NCI-H187 (cell line): ENCODE measurements at places on chromosomes 1 and 21.

GRCh38 chr1:190226006-190226405 lies 251.7 kb downstream of the BRINP3 start:
- no peak for DNase-seq

- DNase-seq: no peak
These were observed 93.7 kb downstream of the TNNI3K start for GRCh38 chr1:74328851-74329250.

GRCh38 chr1:87367549-87367948 lies 38.9 kb downstream of the LMO4 start:
- no peak for DNase-seq

GRCh38 chr1:43841321-43842174 lies 92.1 kb upstream of the ARTN start:
- no peak for DNase-seq

DNA sequence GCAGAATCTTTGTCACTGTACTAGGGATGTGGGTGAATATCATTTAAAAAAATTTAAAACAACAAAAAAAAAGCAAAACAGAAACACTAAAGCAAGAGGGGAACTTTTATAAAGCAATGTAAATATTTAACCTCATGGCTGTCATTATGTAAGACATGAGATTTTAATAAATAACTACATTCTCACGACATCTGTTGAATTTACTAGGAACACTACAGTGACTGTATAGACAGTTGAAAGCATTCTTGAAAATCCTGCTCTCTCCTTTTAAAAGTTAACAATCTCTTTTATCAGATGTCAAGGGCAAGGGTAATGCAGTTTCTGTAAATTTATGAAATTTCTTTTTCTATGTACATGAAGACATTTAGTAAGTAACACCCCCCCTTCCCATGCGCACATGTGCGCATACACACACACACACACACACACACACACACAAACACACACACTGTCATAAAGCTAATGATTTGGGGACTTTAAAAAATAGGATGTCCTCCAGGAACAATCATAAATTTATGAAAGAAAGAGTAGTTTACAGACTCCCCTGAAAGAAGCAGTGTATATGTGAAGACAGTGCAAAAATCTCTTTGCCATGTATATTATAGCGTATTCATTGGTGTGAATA lies 51.7 kb downstream of the PROX1 start:
- DNase-seq: no peak

- no peak for DNase-seq
These were observed 65.9 kb upstream of the ATP5PO start for GRCh38 chr21:33981391-33982101.

DNA sequence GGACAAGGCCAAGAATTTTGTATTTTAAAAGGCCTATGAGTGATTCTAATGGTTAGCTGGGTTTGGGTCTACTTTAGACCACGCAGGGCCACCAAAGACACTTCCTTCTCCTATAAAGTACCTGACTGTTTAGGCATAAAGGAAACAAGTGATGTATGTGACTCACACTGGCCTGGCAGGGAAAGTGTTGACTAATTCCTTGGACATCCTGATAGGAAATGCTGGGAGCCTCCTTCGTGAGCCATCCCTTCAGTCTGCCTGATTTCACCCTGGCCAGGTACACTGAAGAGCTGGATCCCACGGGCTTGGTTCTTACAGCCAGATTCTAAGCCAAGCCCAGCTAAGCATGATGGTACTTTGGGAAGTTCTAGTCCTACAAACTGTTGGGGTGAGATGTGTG lies 100.5 kb upstream of the HMGB4 start:
- DNase-seq: no peak

- DNase-seq: no peak
These were observed 97.7 kb downstream of the IGSF21 start for GRCh38 chr1:18205319-18205718.

DNA sequence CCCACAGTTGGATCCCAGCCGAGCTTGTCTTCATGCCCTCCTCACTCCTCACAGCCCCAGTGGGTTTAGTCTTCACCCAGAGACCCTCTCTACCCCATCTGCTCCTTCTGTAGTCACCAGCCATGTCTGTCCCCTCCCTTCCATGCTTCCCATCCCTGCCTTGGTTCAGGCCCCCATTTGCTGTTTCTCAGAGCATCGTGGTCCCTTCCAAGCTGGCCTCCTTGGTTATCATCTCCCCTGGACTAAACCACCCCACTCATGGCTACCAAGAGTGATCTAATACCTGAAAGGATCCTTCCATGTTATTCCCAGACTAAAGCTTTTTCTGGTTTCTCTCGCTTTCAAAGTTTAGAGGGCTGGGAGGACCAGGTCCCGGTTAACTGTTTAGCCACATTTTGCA lies 8.3 kb downstream of the CNIH3 start:
- no peak for DNase-seq

- no peak for DNase-seq
These were observed 86.4 kb upstream of the SSX2IP start for GRCh38 chr1:84776639-84777038.

- DNase-seq: no peak
These were observed at the start of gene KIAA0040 for GRCh38 chr1:175192630-175193526. Gene KIAA0040, minus strand, starts transcription at chr1:175192776. Its CDS starts 31,763 bp downstream, at chr1:175161013.

- DNase-seq: no peak
These were observed 25.7 kb downstream of the WNT4 start for GRCh38 chr1:22117238-22117637.

DNA sequence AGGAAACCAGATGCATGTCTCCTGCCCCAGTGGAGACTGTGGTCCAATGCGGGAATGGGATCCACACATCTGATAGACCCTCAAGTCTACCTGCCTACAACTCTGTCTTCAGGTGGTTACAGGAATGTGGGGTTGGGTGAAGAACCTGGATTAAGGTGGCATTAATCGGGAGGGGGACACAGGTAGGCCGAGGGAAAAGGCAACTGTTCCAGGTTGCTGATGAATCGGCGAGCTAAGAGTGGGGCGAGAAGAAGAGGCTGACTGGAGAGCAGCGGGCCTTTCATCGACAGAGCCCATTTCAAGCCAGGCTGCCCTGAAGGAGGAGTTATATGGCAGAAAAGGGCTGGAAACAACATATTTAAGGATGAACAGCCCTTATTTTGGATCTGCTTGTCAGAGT lies 836 bp downstream of the CD2 start:
- DNase-seq: no peak

GRCh38 chr1:153646672-153647345 lies 11.7 kb upstream of the SNAPIN start:
- no peak for DNase-seq

DNA sequence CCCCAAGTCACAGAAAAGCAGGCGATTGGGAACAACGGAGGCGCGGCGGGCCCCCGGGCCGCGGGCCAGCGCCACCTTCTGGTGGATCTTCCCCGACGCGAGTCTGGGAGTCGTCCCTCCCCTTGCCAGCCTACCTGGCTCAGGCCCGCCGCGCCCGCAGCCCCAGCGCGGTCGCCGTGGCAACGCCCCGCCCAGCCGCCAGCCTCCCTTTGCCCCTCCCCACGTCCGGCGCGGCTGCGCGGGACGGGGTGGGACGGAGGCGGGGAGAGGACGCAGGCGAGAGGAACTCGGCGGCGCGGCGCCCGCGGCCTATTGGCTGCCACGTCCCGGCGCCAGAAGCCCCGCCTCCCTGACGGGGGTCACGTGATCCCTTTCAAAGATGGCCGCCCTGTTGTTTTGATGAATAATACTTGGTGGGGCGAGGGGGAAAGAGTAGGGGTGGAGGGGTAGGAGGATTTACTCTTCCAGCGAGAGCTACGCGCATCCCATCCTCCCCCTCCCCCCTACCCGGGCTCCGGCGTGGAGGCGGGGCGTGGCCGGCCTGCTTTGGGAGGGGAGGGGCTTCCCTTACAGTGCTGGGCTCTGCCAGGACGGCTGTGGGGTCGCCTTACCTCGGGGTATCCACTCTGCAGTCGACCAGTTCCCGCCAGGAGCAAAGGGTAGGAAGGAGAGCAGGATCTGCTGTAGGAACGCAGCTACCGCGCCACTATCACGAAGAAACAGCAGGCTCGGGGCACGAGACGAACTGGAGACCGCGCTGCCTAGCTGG lies at the start of gene UBE4B:
Gene UBE4B, plus strand, starts transcription at position 369 of the 769 bp plus-strand sequence. CDS start 713 bp downstream, outside the sequence.
- peak; percentile 99 for DNase-seq

DNA sequence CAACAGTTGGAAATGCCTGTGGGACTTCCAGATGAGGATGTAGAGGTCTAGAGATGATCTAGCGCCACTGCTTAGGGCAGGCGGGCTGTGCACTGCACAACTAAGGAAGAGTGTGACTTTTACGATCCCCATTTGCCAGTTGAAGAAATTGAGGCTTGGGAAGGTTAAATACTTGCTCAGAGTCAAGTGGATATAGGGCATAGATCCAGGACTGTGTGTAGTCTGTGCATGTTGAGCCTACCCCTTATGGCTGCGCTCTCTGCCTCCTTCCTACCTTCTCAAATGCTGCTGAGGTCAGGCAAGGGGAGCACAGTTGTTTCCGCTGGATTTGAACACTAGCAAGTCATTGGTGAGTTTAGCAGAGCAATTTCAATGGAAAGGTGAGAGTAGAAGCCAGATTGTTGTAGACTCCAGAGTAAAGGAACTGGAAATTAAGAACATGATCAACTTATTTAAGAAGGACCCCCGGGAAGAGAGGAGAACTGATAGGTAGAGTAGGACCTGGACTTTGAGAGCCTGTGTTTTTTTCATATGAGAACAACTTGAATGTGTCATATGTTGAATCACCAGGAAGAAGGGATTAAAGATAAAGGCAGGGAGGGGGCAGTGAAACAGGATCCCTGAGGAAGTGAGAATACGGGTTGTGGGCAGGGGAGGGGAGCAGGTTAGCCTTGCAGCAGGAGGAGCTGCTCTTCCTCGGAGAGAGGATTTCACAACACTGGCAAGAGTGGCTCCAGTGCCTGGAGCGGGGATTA lies 2.7 kb downstream of the CAPN2 start:
- no peak for DNase-seq

- no peak for DNase-seq
These were observed 31.3 kb downstream of the CNIH3 start for GRCh38 chr1:224647449-224647848.

GRCh38 chr1:207858806-207859205 lies 52.1 kb downstream of the CD34 start:
- DNase-seq: no peak

GRCh38 chr1:25674807-25675084 lies 58.2 kb downstream of the MAN1C1 start:
- DNase-seq: no peak

GRCh38 chr1:31498376-31499040 lies 77.8 kb upstream of the TINAGL1 start:
- no peak for DNase-seq

- DNase-seq: no peak
These were observed 1095.5 kb downstream of the PLA2G4A start for GRCh38 chr1:187924252-187924651.

DNA sequence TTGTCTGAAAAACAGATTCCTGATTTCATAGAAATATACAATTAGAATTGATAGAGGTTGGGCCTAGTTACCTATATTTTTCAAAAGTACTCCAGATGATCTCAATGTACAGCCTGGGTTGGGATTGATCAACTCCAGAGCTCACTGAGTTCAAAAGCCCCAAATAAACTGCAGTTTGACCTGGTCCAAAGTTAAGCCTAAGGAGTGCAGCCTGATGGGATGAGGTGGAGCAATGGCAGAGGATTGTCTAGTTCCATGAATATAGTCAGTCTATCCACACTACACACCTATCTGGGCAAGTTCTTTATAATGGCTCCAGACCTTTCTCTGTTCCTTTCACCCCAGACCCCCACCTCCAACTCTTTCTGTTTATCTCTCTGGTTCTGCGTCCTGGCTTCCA lies 49.2 kb downstream of the C8A start:
- DNase-seq: no peak

GRCh38 chr1:10625076-10625475 lies 150.3 kb downstream of the PEX14 start:
- DNase-seq: no peak

- DNase-seq: no peak
These were observed 25.2 kb downstream of the RC3H1 start for GRCh38 chr1:173996995-173997394.

GRCh38 chr1:39568208-39568607 lies 8.4 kb downstream of the PABPC4 start:
- no peak for DNase-seq
